NCI-H226 (cell line): ENCODE measurements at places on chromosomes 3 and 15.

DNA sequence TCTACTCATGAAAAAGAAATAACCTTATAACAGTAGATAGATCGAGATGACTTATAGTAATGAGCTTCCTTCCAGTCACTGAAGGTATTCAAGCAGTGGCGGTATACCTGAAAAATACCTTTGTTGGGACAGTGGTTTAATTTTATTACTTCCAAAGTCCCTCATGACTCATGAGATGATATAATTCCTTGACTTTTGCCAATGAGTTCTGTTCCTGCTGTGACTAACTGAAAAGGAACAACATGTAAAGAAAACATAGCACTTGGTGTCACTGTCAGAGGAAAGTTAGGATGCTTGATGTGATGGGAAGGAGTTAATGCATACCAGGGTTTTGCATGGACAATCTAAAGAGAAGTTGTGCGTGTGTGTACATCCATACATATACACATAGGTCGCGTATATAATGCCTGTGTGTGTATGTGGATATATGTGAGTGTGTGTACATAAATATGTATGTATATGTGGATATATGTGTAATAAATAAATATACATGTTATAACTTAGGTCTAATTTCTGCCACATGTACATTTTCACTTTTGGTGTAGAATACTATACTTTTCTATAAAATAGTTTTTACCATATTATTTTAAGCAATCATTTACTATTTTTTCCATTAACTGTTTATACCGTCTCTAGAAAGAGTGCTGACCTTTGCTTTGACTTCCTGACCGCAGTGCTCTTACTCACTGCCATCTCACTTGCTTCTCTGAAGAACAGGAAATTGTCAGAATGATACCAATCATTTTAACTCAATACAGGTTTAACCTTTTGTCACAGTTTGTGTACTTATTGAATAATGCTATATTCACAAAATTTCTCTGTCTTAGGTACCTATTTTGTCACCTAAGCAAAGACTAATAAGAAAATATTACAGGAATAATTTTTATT lies 12.6 kb upstream of the PAK2 start:
- DNase-seq: no peak

DNA sequence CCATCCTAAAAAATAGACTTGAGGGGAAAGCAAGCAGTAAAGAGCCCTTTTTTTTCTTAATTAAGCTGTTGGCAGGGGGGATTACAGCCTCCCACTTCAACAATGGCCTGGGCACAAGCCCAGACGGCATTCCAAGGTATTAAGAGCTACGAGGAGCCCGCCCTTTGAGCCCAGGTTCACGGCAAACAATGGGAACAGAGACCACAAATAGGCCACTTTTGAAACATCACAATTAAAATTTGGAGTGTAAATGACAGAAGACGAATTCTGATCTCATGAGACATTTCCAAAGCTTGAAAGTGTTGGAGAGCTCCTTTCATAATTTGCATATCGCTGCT lies 8.9 kb downstream of the CHSY1 start:
- no peak for DNase-seq

DNA sequence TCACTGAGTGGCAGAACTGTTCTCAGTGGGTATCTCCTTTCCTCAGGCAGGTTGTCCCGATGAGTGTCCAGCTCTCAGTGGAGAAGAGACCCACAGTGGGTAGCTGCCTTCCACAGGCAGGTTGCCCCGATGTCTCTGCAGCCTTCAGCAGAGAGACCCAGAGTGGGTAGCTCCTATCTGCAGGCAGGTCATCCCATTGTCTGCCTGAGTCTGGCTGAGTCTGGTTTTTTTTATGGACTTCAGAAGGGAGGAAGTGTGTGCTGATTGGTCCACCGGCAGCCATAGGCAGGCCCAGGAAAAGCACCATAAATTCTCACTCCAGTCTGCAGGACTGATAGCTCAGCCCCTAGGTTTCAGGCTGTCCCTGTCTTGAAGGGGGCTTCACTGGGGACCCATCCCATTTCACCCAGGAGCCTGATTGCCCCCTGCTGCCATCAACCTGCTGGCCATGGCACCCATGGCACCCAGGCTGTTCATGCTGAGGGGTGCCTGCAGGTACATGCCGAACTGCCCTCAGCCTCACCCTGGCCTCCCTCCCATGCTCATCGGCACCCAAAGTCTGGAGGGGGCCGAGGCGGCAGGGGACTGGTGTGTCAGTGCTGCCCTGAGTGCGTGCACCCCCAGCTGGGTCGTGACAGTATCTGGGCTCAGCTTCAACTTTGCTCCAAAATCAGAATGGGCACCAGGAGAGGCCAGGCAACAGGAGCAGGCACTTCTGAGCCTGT lies 3.6 kb upstream of the LIMD1 start:
- no peak for DNase-seq

DNA sequence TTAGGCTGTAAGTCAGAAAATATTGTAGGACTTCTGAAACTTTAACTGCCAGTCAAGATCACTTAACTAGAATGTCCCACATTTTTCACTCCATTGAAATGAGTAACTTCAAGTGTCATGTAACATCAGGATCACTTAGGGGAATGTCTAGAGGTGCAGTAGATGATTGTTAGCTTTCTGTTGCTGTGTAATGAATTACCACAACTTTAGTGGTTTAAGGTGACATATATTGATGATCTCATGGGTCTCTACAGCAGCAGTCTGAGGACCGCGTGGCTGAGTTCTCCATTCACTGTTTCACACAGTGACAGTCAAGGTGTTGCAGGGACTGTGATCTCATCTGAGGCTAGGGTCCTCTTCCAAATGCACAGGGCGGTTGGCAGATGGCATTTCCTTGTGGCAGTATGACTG lies 82.7 kb downstream of the SLC25A26 start:
- DNase-seq: no peak

- no peak for DNase-seq
These were observed 34.2 kb downstream of the ALS2CL start for GRCh38 chr3:46659285-46659684.

GRCh38 chr15:50028326-50028725 lies 90.7 kb downstream of the ATP8B4 start:
- peak; percentile 35 for DNase-seq

GRCh38 chr3:146223401-146224373 lies 27.2 kb downstream of the PLSCR4 start:
- no peak for DNase-seq

- DNase-seq: no peak
These were observed 61.3 kb downstream of the ZDHHC19 start for GRCh38 chr3:196149831-196150301.

GRCh38 chr15:92749946-92750345 lies 94.4 kb upstream of the FAM174B start:
- DNase-seq: no peak

GRCh38 chr3:173584093-173584837 lies 186.7 kb downstream of the NLGN1 start:
- no peak for DNase-seq

DNA sequence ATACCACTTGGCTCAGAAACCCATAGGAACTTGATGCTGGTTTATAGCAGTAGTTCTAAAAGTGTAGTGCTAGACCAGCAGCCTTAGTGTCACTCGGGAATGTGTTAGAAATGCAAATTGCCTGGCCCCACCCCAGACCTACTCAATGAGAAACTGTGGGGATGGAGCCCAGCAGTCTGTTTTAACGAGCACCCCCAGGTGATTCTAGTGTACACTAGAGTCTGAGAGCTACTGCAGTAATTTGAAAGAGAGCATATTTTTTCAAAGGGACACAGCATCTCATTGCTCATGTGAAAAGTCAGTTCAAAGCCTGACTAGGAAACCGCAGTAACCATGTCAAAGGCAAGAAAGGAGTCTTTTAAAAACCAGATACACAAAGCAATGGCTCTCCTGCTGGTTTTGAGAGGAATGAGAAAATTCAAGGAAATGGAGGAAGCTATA lies 313.4 kb downstream of the SQOR start:
- no peak for DNase-seq

DNA sequence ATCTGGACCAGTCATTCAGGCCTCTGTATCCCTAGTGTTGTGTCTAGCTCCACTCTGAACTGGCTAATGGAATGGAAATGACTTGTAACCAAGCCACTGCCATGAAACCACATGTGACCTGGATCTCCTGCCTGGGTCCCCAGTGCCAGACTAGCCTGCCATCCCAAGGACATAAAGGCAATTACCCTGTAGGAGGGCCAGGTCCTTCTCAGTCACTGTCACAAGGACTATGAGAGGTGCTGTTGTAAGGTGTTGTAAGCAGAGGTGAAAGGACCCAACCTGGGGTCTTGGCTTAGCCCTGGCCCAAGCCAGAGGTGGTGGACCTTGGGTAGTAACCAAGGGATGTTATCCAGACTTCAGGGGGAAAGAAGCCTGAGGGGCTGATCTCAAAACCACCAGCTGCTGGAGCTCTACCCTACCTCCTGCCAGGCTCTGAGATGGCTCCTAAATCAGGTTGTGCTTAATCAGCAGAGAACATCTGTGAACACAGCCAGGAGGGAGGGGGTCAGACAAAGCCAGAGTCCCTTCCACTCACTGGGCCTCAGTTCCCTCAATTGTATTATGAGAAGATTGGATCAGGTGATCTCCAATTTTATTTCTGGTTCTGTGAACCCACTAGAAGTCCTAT lies 15.7 kb upstream of the KLHL24 start:
- DNase-seq: no peak

- DNase-seq: no peak
These were observed 109.7 kb downstream of the GALK2 start for GRCh38 chr15:49279521-49280456.

DNA sequence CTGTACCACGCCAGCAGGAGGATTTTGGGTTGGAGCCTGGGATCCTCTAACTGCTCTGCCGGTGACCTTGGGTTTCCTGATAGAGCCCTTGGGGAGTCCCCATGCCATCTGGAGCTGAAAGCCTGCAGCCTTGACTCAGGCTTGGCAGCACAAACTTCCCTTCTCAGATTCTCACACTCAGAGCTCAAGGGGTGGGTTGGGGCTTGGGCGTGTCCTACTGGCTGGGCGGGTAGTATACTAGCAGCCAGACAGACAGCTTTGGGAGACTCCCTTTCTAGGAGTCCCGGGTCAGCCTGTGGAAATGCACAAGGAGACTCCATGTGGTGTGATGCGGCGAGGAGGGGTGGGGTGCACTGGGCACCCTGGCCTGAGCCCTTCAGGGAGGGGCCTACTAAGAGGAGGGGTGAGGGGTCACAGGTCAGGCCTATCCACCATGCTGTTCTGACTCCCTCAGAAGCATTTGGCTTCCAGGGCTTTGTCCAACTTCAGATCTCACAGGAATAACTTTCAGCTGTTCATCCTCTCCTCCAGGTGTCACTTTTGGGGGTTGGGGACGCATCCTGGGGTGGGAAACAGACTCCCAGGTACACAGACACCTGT lies 21.6 kb upstream of the PLXNA1 start:
- DNase-seq: peak; percentile 42

DNA sequence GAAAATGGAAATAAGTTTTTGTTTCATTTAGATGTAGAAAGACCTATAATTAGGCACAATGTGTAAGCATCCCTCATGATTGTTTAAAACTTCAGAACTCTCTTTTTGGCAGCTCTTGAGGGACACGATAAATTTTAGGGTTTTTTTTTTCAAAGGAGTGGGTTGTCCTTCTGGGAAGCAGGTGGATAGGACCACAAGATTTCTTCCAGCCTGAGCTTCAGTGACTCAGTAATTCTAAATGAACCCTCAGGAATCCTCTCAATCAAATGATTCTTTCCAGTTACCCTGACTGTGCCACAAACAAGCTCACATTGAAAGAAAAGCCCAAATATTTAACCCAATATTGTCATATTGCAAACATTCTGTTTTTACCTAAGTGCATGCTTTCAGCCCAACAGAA lies 45.1 kb downstream of the COL8A1 start:
- no peak for DNase-seq

DNA sequence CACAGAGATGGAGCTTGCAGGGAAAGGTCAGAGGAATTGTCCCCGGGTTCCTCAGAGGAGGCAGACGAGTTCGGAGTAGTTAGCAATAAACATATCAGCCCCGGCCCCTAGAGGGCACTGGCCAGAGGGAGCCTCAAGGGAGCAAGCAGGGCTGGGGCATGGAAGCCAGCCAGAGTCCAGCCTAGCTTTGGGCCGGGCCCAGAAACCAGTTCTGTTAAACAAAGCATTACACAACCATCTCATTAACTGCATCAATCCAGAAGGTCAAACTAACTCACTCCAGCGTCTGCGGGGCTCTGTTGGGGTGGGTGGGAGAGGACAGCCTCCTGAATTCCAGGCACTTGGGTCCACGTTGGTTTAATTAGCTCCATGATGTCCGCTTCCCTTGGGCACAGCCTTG lies 41.0 kb upstream of the IREB2 start:
- DNase-seq: no peak

DNA sequence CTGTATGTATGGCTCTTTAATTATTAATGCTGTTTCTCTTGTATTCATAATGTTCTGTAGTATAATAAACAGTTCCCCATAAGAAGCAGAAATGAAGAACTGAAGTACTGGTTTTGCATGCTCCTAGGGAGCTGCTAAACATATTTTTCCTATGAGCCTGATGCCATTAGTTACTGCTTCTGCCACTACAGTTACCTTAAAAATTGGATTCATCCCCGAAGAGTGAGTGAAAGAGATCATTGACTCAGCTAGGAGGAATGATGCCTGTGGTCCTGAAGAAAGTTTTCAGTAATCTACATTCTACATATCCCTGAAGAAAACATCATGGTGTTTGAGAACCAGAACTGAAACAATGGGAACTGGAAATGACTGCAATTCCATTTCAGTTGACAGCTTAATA lies 37.1 kb upstream of the ST3GAL6 start:
- DNase-seq: peak; percentile 72
